ENCODE measurements at places on chromosomes 1 and 21.

DNA sequence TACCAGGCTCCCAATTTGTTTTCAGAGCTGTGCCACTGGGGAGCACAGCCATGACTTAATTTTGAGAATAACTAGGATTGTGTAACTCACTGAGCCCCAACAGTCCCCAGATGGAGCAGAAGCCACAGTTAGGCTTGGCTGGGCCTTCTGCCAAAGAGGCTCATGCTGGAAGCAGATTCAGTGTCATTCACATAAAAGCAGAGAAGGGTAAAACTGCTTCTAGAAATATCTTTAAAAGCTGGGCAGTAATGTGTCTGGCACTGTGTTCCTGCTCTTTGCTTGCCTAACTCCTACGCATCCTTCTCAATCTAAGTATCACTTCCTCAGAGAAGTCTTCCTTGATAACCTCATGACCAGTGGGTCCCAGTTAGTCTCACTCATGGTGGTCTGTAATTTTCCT is 20.3 kb downstream of the STK40 start:
- no peak for DNase-seq

- no peak for DNase-seq
Measured at GRCh38 chr1:214455479-214455878, 95.9 kb downstream of the PTPN14 start.

- peak; percentile 51 for DNase-seq
Measured at GRCh38 chr1:67429011-67429527, 1.1 kb downstream of the SERBP1 start.

DNA sequence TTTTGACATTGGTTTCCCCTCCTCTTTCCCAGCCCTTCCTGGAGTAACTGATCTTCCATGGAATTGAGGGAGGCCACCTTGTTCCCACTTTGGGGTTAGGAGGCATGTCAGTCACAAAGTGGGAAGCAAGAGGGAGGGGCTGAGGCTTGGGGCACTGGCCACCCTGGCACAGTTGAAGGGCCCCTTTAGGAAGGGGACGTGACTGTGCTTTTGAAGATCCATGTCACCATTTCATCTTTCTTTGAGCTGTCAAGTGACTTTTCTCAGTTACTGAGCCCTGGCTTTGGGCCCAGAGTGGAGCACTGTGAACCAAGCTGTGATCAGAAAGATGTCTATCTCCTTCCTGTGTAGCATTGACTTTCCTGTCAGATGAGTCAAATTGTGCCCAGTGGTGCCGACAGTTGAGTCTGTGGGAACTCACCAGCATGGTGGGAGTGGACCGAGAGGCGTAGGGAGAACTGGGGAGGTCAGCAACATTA is 38.5 kb upstream of the TDRD10 start:
- peak; percentile 44 for DNase-seq

DNA sequence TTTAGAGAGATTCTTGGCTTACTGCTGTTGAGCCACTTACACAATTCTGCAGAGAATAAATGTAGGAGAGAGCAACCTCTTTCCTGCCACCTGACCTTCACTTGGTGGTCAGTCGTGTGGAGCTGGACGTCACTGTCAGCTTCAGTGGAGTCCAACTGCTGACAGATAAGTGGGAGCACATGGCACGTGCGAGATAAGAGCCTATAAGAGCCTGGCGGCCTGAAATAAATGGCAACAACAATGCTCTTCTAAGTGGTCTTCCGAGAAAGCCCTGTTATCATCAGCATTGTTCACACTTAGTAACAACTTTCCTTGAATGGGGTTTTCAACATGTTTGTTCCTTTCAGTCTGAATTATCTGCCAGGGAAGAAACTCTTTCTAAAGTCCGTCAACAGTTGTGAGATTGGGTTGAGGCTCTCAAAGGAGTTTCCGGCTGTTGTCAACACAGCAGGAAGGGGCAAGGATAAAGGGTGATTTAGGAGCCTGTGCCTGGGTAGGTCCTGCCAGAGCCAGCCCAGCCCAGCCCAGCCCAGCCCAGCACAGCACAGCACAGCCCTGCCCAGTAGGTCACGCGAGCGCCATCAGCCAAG is 57.2 kb upstream of the RUNX1 start:
- no peak for DNase-seq

- DNase-seq, result no peak
Measured at GRCh38 chr1:228277491-228278431, 69.9 kb downstream of the OBSCN start.

GRCh38 chr1:92441316-92441696 is 45.4 kb downstream of the GFI1 start:
- no peak for DNase-seq

DNA sequence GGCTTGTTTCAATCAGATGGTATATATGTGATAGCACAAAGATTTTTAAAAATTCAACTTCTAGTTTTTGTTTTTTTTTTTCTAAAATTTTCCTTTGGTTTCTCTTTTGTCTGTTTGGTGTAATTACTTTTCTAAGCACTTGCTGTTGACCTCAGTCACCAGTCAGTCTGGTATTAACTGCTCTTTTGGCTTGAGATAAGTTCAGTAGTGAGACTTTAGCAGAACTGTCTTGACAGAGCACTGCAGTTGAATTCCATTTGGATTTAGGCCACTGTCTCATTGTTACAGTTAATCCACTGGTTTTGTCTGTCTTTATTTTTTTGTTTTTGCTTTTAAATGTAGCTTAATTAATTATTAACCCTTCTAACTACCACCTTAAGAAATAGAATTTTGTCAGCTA is 36.2 kb downstream of the OSBPL9 start:
- no peak for DNase-seq

GRCh38 chr1:66266350-66266749 is 267.6 kb upstream of the SGIP1 start:
- no peak for DNase-seq

DNA sequence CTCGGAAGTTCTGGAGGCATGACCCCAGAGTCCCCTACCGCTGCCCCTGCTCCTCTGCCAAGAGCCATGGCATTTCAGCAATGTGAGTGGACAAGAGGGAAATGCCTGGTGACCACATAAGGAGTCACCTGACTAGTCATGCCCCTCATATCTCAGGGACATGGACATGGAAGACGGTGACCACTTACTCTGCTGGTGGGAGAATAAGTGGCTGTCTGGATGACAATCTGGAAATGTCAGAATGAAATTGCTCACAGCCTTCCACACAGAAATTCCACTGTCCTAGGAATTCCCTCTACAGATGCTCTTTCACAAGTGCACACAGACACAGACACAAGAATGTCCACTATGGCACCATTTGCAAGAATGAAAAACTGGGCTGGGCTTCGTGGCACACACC is 24.3 kb upstream of the PLEKHG5 start:
- DNase-seq, result no peak

GRCh38 chr1:9127395-9128165 is 1.3 kb downstream of the GPR157 start:
- DNase-seq, result no peak

DNA sequence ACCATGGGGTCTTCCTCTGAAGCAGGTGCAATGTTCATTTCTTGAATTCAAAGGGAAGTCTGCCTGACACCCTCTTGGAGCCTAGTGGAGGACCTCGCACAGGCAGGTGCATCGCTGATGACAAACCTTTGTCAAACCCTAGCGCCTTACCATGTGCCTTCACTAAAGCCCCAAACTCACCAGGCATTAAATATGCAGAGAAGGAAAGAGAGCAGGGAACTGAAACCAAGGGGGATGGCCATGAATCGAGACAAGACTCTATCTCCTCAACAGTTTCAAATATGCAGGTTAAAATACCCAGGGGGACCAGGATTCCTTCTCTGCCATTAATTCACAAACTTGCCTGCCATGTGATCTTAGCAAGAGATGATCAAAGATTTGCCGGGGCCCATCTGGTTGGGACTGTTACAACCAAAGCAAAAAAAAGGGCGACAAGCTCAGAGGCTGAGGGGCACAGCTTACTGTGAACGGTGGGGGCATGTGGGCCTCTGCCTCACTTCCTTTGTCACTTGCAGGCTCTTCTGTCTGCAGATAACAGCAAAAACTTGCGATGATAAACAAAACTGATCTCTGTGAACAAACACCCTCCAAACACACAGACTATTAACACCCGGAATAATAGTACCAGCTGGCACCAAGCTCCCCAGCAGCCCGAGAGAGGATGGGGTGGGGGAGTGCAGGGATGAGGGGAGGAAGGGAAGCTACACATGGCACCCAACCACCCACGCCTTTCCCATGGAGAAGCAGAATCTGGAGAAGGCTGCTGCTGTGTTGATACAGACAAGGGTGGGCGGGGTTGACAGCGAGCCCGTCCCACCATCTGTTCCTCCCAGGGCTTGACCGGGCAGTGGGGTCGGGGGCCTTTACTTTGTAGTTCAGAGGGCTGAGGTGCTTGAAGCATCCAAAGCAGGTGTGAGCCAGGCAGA is 33.9 kb downstream of the TMEM63A start:
- DNase-seq, result no peak

DNA sequence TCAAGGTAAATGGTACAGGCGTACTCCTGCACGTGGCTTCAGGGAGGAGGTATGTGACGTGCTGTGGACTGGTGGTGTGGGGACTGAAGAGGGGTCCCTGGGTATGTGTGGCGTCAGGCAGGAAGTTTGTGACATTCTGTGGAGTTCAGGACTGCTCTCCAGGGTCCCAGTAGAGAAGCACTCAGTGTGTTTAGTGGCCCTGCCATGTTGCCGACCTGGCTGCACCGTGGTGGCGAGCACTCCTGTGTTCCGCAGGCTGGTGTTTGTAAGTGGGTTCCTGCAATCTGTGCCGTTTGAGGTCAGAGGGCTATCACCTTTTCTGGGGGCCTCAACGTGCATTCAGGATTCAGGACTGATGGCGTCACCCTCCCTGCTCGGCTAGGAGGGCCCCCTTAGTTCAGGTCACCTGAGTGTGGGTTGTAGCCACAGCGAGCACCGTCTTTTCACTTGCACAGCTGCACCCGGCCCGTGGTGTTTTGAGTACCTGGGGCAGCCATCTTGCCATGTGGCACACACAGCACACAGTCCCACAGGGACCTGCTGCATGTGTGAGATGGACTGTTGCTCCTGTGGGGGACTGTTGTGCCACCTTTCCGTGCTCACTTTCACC is 26.5 kb downstream of the SNAP47 start:
- no peak for DNase-seq

GRCh38 chr1:217230412-217230811 is 400.5 kb downstream of the GPATCH2 start:
- DNase-seq, result no peak

- no peak for DNase-seq
Measured at GRCh38 chr1:89198491-89199072, at the start of gene GBP4. Gene GBP4 (minus strand): TSS chr1:89198942. CDS start chr1:89198834, 108 bp downstream.

DNA sequence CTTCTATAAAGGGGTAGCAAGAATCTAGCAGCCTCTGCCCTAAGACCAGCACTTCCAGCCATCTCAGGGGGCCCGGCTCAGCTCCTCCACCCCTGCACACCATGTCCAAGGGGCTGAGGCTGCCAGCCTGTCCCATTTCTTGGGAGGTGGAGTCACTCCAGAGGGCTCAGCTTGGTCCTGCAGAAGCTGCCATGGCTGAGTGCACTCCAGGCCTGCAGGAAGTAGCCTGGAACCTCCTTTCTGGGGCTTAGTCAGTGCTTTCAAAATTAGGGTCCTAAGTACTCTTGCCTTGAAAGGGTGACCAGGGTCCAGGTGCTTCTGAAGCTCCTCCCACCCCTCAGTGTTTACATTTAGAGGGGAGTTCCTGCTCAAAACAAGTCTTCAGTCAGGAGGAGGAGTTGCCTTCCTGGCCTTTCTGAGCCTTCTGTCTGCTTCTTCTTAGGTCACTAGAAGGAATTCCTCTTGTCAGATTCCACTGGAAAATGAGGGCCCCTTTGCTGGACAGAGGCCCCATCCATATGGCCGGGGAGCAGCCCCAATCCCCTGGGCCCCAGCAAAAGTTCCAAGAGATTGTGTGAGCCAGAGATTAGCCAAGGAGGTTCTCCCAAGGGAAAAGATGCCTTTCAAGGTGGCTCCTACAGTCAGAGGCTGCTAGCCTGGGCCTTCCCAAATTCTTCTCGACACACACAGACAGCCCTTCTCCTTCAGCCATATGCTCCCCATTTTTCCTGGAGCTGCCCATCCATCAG is 128.1 kb upstream of the VAMP3 start:
- no peak for DNase-seq

- DNase-seq, result no peak
Measured at GRCh38 chr1:173255214-173255813, 48.2 kb upstream of the TNFSF4 start.

- no peak for DNase-seq
Measured at GRCh38 chr1:88802950-88803349, 88.4 kb downstream of the GTF2B start.

DNA sequence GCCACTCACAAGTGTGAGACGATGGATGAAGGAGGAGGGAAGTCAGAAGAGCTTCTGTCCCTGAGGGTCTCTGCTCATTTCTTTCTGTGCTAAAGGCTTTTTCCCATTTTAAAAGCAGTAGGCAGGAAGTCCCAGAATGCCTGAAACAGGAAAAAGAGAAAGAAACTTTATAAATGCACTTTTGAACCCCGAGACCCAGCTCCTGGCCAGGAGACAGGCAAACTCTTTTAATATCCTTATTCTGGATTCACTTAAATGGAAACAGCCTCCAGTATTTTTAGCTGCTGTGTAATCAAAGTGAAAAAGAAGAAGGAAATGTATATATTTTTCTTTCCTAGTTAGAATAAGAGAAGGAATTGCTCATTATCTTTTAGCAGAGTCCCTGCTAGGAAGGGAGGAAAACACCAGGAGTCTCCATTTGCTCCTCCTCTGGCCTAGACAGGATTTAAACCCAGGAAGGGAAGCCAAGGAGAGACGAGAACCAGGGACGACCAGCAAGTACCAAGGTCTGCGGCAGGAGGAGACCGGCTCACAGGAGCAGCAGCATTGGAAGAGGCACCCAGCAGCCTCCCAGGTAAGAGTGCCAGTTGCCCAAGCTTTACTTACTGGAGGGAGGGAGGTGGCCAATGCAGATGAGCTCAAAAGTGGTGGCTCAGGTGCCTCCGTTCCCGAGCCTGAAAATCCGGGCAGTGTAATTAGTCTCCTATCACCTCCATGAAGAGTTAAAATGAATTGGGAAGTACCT is at the start of gene TNN:
TNN (plus strand) TSS at position 472 of the 745 bp plus-strand sequence. CDS start 9,586 bp downstream, outside the sequence.
- DNase-seq, result no peak

GRCh38 chr1:40708750-40709099 is 17.2 kb downstream of the NFYC start:
- DNase-seq, result no peak

DNA sequence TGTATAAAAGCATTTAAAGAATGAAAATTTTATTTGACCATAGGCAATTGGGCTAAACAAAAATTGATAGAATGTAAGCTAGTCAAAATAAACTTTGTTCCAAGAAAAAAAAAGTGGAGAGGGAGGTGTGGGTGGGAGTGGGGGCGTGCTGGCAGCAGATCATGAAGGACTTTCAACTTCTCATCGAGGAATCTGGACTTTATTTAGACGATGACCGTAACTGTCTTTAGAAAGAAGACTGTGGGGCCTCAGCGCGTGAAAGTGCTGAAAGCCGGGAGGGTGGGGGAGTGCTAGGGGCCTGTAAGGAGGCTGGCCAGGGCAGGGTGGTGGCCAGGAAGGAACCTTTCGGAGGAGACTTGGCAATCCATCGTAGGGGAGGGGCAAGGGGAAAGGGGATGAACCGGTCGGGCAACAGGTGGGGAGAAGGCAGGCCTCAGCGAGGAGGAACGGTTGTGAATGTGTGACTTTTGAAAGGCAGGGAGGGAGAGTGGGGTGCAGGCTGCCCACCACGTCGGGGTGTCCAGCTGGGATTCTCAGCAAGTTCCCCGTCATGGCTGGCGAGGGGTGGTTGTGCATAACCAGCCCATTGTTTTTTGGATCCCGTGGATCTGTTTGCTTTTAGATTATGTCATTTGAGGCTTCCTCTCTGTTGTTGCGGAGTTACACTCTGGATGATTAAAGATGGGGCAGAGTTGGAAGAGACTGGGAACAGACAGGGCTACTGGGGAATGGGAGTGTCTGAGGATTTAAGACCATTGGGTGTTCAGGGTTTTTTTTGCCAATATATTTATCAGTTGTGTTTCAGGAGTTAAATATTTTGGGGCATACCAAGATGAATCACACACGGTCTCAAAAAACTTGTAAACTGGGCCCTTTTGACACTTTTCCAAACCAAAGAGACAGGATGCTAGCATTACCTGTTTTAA is 35.5 kb downstream of the HUNK start:
- no peak for DNase-seq

Measured in stimulated activated CD4-positive, alpha-beta T cell treated with anti-CD3 and anti-CD28 coated beads, Interleukin-1b, Interleukin-23, amount 100 ng/mL, for 4 hours (primary cell).